Right kidney (tissue), 9 donors: ENCODE measurements at places on chromosomes 2 and 18.

DNA sequence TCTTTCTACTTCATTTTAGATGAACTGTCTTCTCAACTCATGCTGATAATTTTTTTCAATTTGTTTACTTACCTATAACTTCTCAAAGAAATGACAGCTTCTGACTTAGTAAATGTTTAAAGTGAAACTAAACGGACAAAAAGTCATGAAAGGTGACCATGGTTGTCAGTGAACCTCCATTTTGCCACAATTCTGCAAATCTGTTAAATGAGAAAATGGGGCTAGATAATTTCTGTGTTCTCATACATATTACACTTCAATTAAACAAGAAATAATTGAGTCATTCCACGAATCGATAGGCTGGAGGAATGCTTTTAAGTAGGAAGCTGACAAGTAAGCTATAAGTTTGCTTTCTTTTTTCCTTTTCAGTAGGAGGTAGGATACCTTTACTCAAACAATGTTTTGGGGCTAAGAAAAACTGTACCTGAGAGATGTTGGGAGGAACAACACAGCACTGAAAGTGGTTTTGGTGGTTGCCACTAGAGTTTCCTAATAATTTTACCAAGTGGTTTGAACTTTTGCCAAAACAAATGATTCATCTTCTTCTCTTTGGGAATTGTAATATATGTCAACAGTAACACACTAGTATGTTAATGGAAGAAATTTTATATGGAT is 17.1 kb downstream of the DYNAP start:
- peak; percentile 12 for DNase-seq

GRCh38 chr2:1673160-1673944 is 71.0 kb downstream of the PXDN start:
- DNase-seq, result no peak

- no peak for DNase-seq
Measured at GRCh38 chr2:148903979-148904378, 29.0 kb downstream of the KIF5C start.

DNA sequence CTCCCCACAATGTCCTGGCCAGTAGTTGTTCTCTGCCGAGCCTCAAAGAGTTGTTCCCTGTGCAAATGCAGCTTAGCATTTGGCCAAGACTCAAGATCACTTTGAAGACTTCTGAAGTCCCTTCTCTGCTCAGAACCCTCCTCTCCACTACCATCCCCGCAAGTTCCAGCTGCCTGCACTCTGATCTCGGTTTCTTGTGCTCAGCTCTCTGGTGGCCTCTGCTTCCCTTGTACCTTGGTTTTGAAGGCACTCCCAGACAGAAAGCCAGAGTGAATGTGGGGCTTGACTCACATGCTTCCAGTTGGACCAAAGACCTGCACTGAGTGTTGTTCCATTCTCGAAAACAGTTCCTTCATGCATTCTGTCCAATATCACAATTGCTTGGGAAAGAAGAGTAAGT is 28.6 kb downstream of the CRACDL start:
- no peak for DNase-seq

DNA sequence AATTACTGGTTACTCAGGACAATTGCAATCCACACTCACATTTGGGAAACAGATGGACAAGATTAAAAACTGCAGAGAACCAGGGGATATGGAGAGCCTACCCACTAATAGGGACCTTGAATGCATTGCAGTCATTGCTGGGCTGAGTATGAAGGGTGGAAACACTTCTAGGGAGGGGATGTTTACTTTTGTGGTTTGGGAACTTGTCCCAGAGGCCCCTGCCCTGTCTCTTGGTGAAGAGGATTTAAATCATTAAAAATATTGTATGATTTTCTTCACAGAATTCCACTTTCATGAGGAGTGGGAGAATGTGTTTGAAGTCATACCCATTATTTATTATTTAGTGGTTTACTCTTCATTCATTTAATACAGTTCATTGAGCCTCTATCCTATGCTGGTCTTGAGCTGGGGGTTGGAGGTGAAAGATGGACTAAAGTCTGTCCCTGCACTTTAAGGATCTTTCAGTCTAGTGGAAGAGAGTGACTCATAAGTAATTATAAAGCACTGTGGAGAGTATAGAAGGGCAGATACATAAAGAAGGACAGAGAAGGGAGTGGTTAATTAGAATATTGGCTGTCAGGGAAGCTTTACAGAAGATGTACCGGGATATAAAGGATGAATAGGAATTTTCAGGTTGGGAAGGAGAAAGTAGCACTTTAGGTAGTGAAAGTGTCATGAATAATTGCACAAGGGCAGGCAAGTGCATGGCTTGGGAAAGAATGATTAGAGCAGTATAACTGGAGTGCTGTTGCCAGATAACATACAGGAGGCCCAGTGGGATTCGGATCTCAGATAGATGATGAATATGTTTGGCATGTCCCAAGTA is 313.4 kb downstream of the LPIN1 start:
- no peak for DNase-seq

DNA sequence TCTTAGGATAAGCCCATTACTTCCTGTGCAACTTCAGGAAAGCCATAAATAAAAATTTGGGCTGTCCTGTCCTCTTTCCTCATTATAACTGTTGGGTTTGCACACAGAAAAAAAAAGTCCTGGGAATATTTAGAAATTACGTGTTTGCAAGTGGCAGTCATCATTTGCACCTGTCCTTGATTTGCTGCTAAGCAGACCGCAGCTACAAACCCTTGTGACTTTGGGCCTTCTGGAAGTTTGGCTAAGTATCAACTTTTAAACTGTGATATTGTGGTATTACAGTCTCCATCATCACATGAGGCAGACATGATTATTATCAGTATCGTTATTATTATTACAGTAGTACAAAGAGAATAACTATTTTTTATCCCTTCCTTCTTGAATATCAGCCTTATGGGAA is 260.7 kb upstream of the SESTD1 start:
- DNase-seq, result no peak

DNA sequence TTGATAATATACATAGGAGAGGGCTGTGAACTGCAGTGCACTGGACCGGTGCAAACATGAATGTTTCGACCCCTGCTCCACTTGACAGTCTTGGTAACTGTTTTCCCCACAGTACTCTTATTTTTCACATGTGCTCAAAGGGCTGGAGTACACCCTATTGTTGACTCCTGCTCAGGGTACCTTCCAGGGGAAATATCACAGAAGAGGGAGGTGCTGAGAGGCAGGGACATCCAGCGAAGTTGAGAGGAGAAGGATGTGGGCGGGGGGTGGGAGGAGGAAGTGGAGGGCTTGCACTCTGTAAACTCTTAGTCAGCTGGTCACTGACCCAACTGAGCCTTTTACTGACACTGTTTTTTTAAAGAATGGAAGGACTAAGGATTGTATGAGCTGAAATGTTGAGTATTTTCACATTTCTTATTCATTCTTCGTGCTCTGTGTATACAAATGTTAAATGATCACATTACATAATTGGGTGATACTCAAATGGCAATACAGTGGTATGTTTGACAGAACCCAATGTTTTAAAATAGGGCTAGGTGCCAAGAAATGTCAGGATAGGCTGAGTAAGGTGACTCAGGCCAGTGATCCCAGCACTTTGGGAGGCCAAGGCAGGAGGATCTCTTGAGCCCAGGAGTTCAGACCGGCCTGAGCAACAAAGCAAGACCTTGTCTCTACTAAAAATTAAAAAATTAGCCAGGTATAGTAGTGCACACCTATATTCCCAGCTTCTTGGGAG is 10.0 kb downstream of the INPP4A start:
- no peak for DNase-seq

- no peak for DNase-seq
Measured at GRCh38 chr2:227877421-227878310, 6.2 kb downstream of the DAW1 start.

DNA sequence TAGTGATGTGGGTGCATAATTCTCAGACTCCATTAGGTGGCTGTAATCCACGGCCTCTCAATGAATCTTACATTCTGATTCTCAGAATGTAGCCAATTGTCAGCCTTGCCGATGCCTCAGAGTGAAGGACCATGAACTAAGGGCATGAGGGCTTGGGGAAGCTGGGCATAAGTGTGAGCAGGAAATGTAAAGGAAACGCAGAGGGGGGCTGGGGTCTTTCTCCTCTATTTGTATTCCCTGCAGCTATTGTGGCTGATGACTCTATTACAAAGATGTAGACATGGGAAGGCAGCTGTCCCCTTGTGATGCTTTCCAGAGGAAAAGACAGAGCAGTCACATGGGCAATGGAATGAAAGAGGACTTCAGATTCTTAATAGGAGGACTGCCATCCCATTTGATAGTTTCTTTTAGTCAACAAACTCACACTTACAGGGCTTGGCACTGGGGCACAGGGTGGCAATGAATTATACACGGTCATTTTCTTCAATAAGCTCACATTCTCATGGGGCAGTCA is 353.2 kb upstream of the PKDCC start:
- no peak for DNase-seq

DNA sequence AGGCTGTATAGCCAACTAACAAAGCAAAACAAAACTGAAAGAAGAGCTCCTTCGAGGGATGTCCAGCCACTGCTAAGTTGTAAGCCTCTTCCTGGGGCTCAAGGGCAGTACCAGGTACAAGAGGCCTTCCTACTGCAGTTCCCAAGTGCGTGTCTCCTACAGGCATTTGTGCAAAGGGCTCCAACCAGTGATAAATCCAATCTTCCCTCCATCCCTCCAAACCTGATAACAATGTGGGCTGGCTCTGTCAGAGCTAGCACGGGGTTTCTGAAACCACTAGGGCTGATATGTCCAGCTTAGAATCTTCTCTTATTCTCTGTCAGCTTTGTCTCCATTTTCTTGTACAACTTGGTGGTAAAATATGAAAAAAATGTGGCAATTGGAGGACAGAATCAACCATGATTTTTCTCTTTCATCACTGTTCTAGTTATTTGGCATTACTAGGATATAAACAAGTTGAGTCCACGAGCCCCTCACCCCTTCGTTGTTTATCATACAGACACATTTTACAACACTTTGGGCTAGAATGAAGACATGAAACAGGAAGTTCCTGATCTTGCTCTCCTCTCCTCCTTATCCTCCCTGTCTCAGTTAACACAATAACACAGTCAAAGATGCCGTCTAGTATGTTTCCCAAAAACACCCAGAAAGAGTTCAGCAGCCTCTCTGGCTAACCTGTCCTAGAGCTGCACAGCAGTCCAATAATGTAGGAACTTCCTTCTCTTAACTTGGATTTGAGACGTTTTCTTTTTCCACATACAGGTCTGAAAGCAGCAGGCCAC is 35.4 kb upstream of the WIPF1 start:
- DNase-seq, result peak; percentile 22

DNA sequence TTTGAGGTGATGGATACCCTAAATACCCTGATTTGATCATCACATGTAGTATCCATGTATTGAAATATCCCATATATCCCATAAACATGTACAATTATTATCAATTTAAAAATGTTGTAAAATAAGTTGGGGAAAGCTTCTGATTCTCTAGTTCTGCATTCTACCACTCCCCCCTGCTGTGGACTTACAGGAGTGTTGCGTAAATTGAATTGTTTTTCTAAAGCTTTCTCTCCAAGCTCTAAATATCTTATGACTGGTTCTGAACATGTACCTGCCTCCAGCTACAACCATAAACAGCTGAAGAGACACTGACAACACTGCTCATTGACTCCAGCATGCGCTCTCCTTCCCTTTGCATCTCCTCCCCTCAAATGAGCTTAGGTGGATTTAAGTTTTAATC is 145.2 kb downstream of the MGAT5 start:
- DNase-seq, result no peak

- DNase-seq, result no peak
Measured at GRCh38 chr2:54524226-54524991, 68.3 kb downstream of the SPTBN1 start.

- DNase-seq, result no peak
Measured at GRCh38 chr2:191303140-191304005, 58.2 kb downstream of the MYO1B start.

- DNase-seq, result no peak
Measured at GRCh38 chr2:239144713-239144999, 256.2 kb downstream of the HDAC4 start.

- no peak for DNase-seq
Measured at GRCh38 chr2:23627236-23628009, 242.4 kb downstream of the KLHL29 start.

GRCh38 chr2:238427435-238428162 is 872 bp downstream of the ASB1 start:
- DNase-seq, result no peak

DNA sequence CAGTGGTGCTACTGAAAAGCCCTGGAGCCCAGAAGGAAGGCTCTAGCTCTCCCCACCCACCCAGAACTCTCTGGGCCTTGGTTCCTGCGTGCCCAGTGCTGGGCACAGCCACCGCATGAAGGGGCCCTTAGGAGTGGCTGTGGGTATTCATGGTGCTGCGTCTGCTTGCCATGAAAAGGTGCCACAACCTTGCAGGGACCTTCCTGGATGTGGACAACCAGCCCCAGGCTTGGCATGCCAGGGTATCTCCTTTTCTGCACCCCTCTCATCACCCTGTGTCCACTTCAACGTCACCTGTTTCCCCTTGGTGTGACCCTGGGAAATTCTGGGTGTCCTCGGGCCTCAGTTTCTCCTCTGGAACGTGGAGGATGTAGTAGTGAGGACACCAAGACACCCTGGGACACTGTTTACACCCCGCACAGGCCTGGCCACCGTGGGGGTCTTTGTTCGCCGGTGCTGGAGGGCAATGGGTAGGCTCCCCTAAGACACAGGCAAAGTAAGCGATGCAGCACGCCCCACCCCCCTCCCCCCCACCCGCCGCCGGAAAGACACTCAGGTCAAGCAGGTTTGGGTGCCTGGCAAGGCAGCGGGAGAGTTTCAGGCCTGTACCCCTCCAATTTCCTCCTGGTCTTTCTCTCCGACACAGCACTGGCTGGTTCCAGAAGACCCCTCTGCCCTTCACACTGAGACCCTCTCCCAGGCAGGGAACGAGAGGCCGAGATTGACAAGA is 34.8 kb upstream of the TAF1B start:
- DNase-seq, result no peak

DNA sequence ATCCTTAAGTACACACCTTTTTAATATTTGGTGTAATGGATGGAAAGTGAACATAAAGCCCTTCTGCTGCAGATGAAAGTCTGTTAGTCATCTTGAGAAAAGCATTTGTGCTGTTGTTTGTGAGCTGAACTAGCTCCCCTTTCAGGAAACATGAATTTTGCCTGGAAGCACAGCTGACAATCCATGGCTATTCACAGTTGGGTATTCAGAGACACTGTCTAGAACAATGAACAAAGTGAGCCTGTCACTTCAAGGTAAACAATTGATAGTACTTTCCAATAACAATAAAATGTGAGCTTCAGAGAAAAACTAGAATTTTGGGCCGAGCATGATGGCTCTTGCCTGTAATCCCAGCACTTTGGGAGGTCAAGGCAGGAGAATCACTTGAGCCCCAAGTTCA is 6.8 kb upstream of the EFHD1 start:
- DNase-seq, result no peak

- no peak for DNase-seq
Measured at GRCh38 chr18:45984546-45985235, 17.6 kb upstream of the EPG5 start.

DNA sequence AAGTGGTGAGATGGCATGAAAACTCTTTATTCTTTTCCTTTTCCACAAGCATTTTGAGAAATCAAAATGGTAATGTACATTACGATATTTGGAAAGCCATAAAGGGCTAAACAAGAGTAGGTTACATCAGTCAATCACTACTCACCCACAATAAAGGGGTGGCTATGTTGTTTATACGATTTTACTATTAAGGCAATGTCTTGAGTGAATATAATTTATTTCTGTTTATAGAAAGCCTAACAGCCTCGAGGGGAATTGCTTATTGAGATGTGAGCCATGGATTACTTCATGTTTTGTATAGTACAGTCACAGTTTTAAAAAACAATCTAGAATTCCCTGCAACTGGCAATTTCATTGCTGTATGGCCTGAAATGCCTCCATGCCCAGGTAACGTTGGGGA is 237.5 kb upstream of the RBBP8 start:
- DNase-seq, result no peak

GRCh38 chr18:77248873-77249568 is 627 bp upstream of the GALR1 start:
- DNase-seq, result no peak
